ENCODE measurements at places on chromosomes 4 and X. TPM values are rescaled to one million over a fixed set of nuclear protein-coding genes. Genes with fewer than 3 reads are reported as not detected.

The GAB1 gene
- 48.9 TPM for total RNA-seq

DNA sequence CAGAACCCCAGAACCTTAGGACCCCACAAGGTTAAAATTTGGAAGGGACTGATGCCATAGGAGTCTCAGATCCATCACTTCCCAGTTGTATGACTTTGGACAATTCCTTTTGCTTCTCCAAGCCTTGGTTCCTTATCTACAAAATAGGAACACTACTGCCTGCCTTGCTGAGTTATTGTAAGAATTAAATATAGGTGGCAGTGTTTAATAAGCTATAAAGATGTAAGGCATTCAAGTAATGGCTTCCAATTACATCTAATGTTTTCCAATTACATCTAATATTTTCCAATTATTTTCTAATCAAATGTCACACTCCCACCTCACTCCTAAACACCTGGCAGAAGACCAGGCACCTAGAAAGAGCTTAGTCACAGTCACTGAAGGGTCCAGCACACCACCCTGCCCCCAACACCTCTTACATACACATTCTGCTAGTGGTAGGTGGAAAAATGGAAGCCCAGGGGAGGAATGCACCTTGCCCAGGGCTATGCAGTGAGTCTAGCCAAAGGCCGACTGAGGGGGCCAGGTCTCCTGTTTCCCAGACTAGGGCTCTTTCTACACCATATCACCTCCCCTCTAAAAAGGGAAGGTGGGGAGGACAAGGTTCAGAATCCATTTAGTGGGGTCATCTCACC, 24.5 kb upstream of the KDM5C start:
- DNase-seq = no peak

DNA sequence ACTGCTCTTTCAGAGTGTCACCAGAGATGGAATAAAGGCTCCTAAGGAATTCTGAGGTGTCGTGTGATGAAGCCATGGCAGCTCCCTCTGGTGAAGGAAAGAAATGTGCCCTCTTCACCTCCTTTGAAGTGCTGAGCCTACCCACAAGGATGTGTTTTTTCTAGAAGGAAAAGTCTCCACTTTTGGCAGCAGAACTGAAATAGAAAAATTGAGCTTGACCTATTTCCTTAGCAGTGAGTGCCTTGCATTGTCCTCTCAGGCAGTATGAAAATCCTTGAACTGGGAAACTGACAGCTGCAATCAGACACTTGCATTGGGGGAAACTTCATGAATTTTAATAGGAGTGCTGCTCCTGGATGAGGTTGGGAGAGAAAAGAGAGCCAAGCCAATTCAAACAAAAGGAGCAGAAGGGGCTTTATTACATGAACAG, 95.2 kb downstream of the DCLK2 start:
- DNase-seq = no peak

DNA sequence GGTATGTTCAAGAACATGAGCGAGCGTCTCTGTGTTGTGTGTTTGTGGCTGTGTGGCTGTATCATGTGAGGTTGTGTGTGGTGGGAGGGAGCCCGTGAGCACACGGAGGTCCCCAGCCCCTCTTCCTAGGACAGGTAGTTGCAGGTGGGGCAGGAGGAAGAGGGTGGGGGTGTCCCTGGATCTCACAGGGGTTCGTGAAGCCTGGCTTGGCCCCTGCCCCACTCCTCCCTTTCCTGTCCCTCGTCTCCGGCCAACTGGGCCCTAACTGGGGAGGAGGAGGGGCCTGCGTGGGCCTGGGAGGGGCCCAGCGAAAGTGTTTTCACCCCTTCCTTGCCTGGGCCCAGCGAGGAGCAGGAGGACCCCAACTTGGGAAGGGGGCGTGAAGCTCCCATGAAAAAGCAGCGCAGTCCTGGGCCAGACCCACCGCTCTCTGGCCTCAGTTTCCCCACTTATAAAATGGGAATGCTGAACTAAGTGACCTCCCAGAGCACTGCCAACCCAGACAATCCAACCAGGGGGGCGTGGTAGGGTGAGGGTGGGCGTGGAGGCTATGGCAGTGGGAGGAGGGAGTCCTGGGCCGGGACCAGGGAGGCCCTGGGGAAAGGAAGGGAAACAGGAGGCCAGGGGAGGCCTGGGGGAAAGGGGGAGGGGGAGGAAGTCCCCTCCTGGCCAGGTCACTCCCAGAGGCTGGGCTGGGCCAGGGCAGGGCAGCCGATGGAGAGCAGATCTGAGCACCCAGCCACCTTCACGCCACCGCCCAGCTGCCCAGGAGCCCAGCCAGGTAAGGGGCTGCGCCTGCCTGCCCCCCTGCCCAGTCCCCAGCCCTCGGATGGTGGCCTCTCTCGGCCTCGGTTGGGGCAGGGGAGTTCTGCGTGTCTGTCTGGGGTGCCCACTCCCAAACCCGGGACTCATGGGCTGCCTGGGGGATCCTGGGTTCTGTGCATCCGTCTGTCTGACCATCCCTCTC, at the start of gene AVPR2:
AVPR2 (plus strand) TSS at position 683 of the 967 bp plus-strand sequence. CDS start 473 bp downstream, outside the sequence.
- no peak for DNase-seq

DNA sequence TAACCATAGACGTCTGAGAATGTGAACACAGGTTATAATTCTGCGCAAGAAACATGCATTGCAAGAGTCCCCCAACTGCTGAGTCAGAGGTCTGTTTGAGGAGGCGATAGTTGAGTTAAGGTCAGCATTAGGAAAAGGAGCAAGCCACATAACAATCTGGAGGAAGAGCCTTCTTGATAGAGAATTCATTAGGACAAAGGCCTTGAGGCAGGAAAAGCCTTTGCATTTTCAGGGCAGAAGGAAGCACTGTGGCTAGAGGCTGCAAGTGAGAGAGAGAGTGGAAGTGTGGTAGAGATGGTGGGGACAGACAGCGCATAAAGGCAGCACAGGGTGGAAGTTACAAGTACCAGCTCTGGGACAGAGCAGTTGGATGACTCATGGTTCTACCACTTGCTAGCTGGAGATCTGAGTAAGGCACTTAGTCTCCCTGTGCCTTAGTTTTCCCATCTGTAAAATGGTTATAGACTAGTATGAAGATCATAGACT, 125.8 kb upstream of the LNX1 start:
- DNase-seq = no peak
